ENCODE measurements at places on chromosomes 1 and 21.

- DNase-seq, result no peak
Observed at GRCh38 chr1:101112051-101112780, 86.6 kb upstream of the DPH5 start.

- no peak for DNase-seq
Observed at GRCh38 chr1:196376630-196377328, 231.5 kb downstream of the KCNT2 start.

- no peak for DNase-seq
Observed at GRCh38 chr1:63757334-63757733, 16.5 kb upstream of the ROR1 start.

DNA sequence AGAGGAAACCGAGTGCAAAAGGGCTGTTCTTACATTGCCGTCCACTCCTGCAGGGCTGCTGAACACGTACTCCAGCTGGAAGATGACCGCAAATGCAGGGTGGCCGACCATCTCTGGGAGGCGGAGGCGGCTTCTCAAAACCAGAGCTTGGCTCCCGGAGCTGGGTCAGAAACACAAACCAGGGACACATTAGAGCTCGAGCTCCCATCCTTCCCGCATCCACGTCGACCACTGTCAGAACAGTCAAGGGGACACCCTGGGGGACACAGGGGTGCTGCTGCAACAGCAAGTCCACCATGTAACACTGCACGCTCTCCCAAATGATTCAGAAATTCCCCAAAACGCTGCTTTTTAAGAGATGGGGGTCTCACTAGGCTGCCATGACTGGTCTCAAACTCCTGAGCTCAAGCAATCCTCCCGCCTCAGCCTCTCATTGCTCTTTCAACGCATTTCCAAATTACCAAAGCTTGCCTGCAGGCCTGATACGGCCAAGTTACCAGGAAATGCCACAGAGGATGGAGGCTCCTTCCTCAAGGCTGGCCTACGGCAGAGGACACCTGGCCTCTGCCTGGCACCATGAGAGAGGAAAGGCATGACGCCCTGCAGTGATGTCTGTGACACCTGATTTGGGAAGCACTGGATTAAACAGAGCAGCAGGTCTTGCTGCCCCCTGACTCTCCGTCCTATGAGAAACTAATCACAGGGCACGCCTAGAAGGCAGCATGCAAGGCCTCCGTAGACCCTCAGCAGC, 45.0 kb downstream of the NPHP4 start:
- DNase-seq, result no peak

DNA sequence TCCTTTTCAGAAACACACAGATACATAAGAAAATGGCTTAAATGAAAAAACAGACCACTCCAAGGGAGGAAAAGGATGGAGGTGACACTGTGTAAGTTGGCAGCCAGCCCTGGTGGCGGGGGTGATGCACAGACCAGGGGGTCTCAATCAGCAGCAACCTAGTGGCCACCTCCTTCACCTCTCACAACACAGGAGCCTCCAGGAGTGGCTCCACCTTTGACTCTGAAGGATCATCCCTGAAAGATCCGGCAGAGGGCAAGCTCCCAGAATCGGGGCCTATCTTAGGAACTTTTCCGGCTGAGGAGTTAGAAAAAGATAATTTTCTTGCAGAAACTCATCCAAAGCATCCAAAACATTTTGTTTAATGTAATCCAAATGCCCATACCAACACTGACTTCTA, 51.2 kb upstream of the SMYD2 start:
- no peak for DNase-seq
